ENCODE measurements at places on chromosomes 11 and 22.
A peak's percentile ranks its signal among the peaks of the same experiment; 100 is the strongest.

DNA sequence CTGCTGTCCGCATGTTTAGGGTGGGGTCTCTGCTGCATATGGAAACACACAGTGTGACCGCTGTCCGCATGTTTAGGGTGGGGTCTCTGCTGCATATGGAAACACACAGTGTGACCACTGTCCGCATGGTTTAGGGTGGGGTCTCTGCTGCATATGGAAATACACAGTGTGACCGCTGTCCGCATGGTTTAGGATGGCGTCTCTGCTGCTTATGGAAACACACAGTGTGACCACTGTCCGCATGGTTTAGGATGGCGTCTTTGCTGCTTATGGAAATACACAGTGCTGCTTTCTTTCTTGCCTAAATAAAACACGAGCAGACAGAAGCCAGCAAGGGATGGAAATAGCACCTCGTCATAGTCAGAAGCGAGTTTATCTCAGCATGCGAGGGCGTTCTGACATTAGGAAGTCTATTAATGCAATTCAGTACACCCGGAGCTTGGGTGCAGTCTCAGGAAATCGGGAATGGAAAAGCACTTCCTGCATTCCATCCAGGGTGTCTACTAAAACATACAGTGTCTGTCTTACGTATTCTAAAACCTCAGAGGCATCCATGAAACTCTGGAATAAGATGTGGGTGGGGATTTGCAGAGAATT lies 32.6 kb upstream of the TOLLIP start:
- peak; percentile 49 for DNase-seq

DNA sequence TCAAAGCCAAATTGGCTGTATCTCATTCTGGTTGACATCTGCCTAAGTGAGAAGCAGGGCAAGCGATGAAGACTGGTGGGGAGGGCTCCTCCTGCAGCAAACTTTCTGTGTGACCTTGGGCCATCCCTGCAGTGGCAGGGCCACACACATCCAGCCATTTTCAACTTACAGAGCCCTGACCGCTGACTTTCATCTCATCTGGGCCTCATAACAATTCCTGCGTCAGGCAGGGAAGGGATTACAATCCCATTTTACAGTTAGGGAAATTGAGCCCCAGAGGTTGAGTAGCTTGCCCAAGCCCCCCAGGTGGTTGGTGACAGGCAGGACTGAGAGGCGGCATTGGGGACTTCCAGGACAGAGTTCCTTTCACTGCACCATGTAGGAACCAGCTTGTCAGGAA lies 21.9 kb downstream of the TPBGL start:
- no peak for DNase-seq

- no peak for DNase-seq
These were observed 93.2 kb downstream of the TBC1D22A start for GRCh38 chr22:46855681-46856080.

GRCh38 chr22:36467946-36468345 lies 13.5 kb downstream of the TXN2 start:
- DNase-seq = no peak

DNA sequence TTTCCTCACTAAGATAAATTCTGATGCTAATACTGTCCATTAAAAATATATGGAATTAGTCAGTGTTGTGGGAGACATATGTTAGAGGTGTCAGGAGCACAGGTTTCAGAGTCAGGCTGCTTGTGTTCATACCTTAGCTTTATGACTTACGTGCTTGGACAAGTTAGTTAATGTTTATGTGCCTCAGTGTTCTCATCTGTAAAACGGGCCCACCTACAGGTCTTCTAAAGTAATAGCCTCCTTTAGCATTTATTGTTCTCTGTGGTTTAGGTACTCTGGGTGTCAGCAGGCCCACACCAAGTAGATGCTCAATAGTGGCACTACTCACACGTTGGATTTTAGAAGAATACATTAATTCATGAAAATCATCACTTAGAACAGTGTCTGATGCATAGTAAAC lies 308.7 kb upstream of the ZC3H12C start:
- DNase-seq = no peak

- no peak for DNase-seq
These were observed 11.9 kb downstream of the CRTAM start for GRCh38 chr11:122850076-122850631.

DNA sequence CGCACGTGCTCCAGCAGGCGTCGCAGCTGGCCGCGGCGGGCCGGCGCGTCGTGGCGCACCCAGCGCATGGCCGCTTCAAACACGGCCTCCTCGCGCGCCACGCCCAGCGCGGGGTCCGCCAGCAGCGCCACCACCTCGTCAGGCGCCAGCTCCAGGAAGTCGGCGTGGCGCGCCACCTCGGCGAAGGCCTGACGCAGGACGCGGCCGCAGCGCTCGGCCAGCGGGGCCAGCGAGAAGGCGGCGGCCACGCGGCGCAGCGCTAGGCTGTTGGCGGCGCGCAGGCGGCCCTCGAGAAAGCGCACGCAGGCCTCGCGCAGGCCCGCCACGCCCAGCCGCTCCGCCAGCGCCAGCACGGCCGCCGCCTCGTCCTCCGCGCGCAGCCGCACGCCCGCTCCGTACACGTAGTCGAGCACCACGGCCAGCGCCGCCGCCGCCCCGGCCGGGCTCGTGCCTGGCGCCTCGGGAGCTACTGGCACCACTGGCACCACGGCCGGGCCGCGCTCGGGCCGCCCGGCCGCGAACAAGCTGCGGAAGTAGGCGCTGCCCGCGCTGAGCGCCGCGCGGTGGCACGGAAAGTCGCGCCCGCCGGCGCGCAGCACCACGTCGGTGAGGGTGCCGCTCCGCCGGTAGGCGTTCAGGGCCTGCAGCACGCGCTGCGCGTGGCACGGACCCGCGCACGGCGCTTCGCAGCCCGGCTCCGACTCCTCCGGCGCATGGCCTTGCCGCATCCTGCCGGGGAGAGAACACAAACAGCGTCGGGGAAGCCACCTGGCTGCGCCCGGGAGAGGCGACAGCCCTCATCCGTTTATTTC lies 2.9 kb downstream of the KLHL35 start:
- DNase-seq = peak; percentile 82

DNA sequence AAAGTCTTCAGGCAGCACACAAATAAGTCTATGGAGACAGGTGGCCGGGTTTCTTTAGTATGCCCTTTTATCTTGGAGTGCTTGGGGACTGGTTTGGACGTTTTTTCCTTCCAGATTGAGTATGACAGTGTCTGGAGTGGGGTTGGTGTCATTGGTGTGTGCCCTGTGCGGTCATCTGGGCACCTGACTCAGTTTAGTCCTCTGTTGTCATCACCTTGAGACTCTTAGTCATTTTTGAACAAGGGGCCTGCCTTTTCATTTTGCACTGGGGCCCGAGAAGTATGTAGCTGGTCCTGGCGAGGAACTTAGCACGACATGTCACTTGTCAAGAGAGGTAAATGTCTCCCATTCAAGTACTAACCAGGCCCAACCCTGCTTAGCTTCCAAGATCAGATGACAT lies 27.2 kb upstream of the MYO18B start:
- no peak for DNase-seq

DNA sequence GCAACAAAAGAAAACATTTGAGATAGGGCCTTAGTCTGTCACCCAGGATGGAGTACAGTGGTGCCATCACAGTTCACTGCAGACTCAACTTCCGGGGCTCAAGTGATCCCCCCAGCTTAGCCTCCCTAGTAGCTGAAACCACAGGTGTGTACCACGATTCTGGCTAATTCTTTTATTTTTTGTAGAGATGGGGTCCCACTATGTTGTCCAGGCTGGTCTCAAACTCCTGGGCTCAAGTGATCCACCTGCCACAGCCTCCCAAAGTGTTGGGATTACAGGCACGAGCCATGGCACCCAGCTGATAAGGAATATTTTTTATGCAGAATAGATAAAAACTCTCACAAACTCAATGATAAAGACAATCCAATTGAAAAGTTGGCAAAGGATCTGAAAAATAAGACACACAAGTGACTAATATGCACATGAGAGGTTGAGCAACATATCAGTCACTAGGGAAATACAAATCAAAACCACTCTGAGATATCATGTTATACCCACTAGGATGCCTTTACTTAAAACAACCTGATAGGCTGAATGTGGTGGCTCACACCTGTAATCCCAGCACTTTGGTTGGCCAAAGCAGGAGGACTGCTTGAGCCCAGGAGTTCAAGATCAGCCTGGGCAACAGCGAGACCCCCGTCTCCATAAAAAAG lies 33.9 kb upstream of the CLTCL1 start:
- no peak for DNase-seq

GRCh38 chr11:70246196-70246595 lies 24.3 kb upstream of the PPFIA1 start:
- no peak for DNase-seq

Measured in lung (tissue), 17 donors.